ENCODE measurements at places on chromosomes 12 and 14. TPM values are rescaled to one million over a fixed set of nuclear protein-coding genes. Genes with fewer than 3 reads are reported as not detected.

The FGD6 gene
- total RNA-seq, result 40.7 TPM

The RNASE11 gene
- total RNA-seq, result not detected

The CLEC9A gene
- not detected for total RNA-seq

The FAR2 gene
- total RNA-seq, result 1.1 TPM
